Hematopoietic multipotent progenitor cell (in vitro differentiated cells): ENCODE measurements at places on chromosomes 6 and 20. TPM values are rescaled to one million over a fixed set of nuclear protein-coding genes. Genes with fewer than 3 reads are reported as not detected.

DNA sequence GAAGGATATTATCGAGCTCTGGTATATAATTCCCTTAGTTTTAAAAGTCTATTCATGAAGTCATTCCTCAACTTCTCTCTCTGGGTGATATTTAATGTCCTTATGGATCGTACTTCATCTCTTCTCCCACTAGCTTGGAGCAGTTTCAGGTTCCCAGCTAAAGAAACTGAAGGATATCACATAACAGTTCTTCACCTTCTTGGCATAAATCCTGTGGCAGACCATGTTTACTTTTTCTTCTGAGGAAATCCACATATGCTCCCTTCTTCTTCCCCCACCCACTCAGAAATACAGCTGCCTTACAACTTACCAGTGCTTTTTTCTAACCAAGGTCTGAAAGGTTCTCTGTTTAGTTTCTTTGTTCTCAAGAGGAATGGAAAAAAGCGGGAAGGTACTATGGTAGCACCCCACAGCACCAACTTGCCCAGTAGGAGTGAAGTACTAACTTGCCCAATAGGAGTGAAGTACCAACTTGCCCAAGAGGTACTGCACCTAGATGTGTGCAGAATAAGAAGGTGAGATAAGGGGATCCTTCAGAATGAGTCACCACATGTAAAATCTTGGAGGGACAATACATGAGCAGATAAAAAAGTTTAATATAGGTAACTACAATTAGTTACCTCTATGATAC, 53.1 kb downstream of the TSPYL4 start:
- no peak for DNase-seq

GRCh38 chr20:48682529-48683363, 145.1 kb downstream of the PREX1 start:
- DNase-seq, result peak; percentile 18

The NT5E gene
- under 0.01 TPM for total RNA-seq

The EIF6 gene
- 233 TPM for total RNA-seq

The TNFRSF6B gene
- 0.54 TPM for total RNA-seq
